ENCODE measurements at places on chromosomes 11 and 22. TPM values are rescaled to one million over a fixed set of nuclear protein-coding genes. Genes with fewer than 3 reads are reported as not detected.

MUC5AC gene
- total RNA-seq: not detected

KCNJ4 gene
- not detected for total RNA-seq

HMGXB4 gene
- total RNA-seq: 26.2 TPM

FOLR2 gene
- total RNA-seq: not detected

GLYATL2 gene
- 0.69 TPM for total RNA-seq

MS4A3 gene
- not detected for total RNA-seq

KCNQ1 gene
- total RNA-seq: not detected

P4HA3 gene
- 0.36 TPM for total RNA-seq

FANCF gene
- total RNA-seq: 19.6 TPM

GSTT2B gene
- total RNA-seq: 2.6 TPM

OAF gene
- 34.0 TPM for total RNA-seq

YPEL1 gene
- 0.15 TPM for total RNA-seq

EFCAB6 gene
- 2.2 TPM for total RNA-seq

PRR14L gene
- 55.2 TPM for total RNA-seq

MMP12 gene
- total RNA-seq: not detected

USP47 gene
- total RNA-seq: 58.9 TPM

RAG1 gene
- total RNA-seq: 1.00 TPM

STK33 gene
- total RNA-seq: not detected

OR2D2 gene
- total RNA-seq: 1.00 TPM

TBX1 gene
- total RNA-seq: not detected

MS4A2 gene
- total RNA-seq: under 0.01 TPM

TMEM86A gene
- total RNA-seq: 3.3 TPM

ACTN3 gene
- not detected for total RNA-seq

DTX4 gene
- total RNA-seq: 2.0 TPM

CARD18 gene
- total RNA-seq: not detected

SESN3 gene
- total RNA-seq: 62.0 TPM

KCNJ11 gene
- not detected for total RNA-seq
